ENCODE measurements at places on chromosomes 7 and 10.

DNA sequence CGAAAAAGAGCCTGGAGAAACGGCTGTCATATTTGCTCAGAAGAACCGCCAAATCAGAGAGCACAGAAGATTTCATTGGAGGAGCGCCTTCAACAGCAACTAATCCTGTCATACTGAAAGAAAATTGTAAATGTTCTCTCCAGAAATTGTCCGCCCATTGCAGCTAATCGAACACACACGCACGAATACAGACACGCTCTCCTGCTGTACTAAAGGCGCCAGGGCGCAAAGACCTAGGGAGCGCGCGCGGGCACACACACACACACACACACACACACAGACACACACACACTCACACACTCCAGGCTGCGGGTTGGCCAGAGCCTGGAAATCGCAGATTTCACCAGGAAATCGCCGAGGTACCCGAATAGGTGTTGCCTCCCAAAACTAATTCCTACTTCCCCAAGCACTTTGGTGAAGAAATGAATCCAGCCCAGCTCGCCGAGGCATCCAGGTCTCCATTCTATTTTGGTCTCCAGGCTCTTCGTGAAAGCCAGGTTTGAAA is at the start of gene CHRM2:
Gene CHRM2, plus strand, starts transcription at position 157 of the 505 bp plus-strand sequence. CDS start 146,214 bp downstream, outside the sequence.
- no peak for DNase-seq

DNA sequence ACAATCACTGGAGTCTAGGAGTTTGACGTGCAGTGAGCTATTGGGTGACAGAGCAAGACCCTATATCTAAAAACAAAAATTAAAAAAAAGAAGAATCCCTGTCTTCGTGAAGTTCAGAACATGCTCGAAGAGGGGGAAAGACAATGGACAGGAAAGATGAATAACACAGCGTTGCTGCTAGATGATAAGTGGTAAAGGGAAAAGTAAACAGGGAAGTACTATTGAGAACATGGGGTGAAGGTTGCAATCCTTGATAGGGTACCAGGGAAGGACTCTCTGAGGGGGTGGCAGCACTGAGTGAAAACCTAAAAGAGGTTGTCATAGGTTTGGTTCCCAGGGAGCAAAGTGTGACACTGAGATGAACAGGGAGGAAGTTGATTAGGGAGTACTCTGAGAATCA is 2.8 kb upstream of the ABRAXAS2 start:
- no peak for DNase-seq

GRCh38 chr7:132138817-132139216 is 437.5 kb downstream of the PLXNA4 start:
- no peak for DNase-seq

- no peak for DNase-seq
These were observed 43.7 kb upstream of the DGKI start for GRCh38 chr7:137890449-137890921.

GRCh38 chr7:88344956-88345832 is 38.5 kb upstream of the STEAP4 start:
- DNase-seq: no peak

- no peak for DNase-seq
These were observed at the start of gene FRMPD2 for GRCh38 chr10:48274636-48275035. Gene FRMPD2, minus strand, starts transcription at chr10:48274696. Its CDS starts 129 bp downstream, at chr10:48274567.

DNA sequence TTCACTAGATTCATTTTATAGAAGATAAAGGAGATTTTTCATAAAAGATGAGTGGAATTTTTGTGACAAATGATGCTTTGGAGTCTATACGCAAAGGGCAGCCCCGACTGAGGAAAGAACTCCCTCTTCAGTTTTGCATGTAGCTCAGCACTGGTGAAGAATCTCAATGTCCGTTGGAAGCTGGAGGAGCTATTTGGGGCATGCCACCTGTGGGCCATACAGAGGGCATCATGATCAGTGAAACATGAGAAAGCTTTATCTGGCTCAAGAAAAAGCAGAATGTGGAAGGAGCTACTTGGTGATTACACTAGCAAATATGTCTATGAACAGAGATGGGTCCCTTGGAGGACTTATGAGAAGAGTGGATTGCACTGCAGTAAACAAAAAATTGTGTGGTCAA is 1359.3 kb downstream of the REEP3 start:
- DNase-seq: no peak

- no peak for DNase-seq
These were observed 153.4 kb downstream of the BICC1 start for GRCh38 chr10:58666024-58666423.

GRCh38 chr7:129990403-129991192 is 37.8 kb upstream of the UBE2H start:
- DNase-seq: no peak

DNA sequence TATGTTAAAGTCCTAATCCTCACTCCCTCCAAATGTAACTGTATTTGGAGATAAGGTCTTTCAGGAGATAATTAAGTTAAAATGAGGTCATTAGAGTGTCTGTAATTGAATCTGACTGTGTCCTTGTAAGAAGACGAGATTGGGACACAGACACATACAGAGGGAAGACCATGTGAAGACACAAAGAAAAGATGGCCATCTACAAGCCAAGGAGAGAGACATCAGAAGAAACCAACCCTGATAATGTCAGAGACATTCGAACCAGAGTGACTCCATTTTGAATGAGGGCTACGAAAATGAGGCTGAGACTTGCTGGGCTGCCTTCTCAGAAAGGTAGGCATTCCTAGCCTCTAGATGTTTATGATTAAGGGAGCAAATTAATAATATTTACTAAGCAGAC is 542 bp upstream of the SAMD9L start:
- DNase-seq: no peak

DNA sequence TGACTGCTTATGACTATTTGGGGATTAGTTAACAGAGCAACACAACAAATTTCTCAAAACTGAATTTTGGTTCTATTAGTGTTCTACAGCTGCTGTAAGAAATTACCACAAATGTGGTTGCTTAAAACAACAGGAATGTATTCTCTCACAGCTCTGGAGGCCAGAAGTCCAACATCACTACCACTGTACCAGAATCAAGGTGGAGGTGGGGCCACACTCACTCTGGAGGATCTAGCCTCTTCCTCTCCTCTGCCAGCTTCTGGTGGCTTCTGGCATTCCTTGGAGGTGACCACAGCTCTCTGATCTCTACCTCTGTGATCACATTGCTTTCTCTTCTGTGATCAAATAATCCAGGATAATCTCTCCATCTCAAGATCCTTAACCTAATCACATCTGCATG is 194.7 kb upstream of the BMPER start:
- no peak for DNase-seq

- no peak for DNase-seq
These were observed 8.7 kb upstream of the SAMD9L start for GRCh38 chr7:93156884-93157283.

GRCh38 chr7:16278167-16278787 is 143.1 kb downstream of the CRPPA start:
- no peak for DNase-seq
